NCI-H2081 treated with DMSO at 0.1 percent for 48 hours (cell line): ENCODE measurements at places on chromosomes 5 and 9.

GRCh38 chr5:167816354-167816753, 475.1 kb upstream of the WWC1 start:
- DNase-seq: no peak

GRCh38 chr9:72827950-72828731, 124.7 kb downstream of the ALDH1A1 start:
- DNase-seq: no peak

GRCh38 chr5:6048746-6049145, 329.6 kb downstream of the MED10 start:
- DNase-seq: no peak

DNA sequence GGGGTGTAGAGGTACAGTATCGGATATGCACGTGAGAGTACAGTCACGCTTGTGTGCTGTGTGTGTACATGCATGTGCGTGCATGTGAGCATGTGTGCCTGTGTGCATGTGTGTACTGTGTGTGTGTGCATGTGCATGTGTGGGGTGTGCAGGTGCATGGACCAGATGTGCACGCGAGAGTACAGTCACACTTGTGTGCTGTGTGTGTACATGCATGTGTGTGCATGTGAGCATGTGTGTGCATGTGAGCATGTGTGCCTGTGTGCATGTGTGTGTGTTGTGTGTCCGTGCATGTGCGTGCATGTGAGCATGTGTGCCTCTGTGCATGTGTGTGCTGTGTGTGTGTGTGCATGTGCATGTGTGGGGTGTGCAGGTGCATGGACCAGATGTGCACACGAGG, 10.3 kb downstream of the SLC6A19 start:
- no peak for DNase-seq

DNA sequence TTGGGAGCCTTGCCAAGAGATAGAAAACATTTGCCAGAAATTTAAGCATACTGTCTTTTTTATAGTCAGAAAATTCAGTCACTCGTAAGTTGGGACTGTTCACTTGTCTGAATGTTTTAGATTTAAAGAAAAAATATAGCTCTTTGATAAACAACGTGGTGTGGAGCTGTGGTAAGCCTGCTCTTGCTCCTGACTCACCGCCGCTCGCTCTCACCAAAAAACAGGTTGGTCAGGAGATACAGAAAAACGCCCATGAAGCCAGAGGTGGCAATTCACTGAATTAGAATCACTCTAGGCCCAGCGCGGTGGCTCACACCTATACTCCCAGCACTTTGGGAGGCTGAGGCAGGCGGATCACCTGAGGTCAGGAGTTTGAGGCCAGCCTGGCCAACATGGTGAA, 6.2 kb downstream of the LNPEP start:
- DNase-seq: no peak

DNA sequence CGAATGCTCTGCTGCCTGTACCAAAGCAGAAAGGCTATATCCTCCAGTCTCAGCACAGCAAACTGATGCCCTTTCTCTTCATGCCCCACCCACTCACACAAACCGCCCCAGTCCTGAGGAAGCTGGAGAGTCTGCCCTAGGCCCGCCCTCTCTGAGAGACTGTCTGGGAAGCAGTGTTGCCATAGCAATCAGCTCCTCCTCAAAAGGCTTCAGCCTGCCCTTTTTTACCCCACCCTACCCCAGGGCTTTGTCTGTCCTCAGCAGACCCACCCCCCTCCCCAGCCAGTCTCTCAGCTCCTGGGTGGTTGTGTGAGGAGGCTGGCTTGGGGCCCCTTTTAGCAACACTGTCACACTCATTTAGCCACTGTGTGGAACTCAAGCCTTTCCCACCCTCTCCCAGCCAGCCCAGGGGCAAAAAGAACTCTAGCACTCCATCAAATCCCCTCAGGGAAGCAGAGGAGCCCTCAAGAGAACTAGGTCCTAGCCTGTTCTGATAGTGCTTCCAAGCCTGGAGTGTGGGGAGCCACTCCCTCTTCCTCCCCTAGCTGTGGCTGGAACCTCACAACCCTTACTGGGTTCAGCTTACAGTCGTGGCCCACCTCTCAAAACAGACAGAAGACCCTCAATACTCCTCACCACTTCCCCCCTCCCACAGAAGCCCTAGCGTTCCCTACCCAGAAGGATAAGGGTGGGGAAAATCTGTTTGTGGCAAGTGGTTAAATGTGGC, 1.4 kb downstream of the ATOSB start:
- no peak for DNase-seq

GRCh38 chr9:35832814-35833213, 3.8 kb downstream of the TMEM8B start:
- no peak for DNase-seq

GRCh38 chr9:131817073-131817472, 77.2 kb upstream of the RAPGEF1 start:
- no peak for DNase-seq

- DNase-seq: no peak
Measured at GRCh38 chr9:110173322-110173642, 34.7 kb downstream of the C9orf152 start.
